DMS53 (cell line): ENCODE measurements at places on chromosomes 6 and 20.

- DNase-seq = no peak
These were observed 121.3 kb downstream of the TFAP2C start for GRCh38 chr20:56750430-56750829.

DNA sequence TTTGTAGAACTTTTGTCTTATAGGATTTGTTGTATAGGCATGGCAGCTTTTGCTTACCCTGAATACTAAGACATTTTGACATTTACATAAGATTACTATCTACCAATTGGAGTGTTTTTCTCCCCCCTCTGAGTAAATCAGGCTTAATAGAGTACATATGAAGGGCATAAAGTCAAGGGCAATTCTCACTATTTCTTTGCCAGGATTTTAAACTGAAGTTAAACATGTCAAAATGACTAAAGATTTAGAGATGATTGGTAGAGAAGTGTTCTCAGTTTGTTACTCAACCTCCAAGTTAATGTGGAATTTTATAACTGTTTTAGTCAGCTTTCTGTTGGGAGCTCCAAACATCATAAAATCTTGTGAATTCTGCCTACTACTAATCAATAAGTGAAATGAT, 157.8 kb downstream of the CDKAL1 start:
- DNase-seq = no peak

DNA sequence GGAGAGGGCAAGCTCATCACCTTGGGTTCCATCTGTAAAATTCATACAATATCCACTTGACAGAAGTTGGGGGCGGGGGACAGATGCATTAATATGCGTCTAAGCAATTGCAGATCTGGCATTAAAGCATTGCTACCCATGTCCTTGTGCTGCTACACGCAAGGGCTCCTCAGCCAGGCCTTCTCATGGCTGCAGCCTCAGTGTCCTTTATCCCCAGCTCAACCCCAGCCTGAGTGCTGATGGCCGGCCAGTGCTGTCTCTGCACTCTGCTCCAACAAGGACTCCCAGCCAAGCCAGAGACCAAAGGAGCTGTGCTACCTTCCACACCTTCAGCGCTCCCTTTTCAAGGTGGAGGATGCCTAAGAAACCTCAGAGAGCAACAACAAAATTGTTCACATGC, 188.5 kb upstream of the STXBP5 start:
- DNase-seq = no peak

DNA sequence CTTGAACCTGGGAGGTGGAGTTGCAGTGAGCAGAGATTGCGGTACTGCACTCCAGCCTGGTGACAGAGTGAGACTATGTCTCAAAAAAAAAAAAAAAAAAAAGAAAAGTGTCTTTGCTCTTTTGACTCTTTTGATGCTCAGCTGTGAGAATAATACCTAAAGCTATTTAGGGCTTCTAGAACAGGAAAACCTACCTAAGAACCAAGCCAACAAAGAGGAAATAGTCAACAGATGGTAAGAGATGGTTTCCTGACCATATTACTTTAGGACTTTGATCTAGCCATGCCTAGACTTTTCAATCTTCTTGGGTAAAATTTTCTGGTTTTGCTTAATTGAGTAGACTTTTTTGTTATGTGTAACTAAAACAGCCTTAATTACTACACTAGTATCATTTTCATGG, 508.1 kb downstream of the EPHA7 start:
- no peak for DNase-seq

GRCh38 chr6:166907373-166907841, 48.9 kb downstream of the RNASET2 start:
- no peak for DNase-seq

DNA sequence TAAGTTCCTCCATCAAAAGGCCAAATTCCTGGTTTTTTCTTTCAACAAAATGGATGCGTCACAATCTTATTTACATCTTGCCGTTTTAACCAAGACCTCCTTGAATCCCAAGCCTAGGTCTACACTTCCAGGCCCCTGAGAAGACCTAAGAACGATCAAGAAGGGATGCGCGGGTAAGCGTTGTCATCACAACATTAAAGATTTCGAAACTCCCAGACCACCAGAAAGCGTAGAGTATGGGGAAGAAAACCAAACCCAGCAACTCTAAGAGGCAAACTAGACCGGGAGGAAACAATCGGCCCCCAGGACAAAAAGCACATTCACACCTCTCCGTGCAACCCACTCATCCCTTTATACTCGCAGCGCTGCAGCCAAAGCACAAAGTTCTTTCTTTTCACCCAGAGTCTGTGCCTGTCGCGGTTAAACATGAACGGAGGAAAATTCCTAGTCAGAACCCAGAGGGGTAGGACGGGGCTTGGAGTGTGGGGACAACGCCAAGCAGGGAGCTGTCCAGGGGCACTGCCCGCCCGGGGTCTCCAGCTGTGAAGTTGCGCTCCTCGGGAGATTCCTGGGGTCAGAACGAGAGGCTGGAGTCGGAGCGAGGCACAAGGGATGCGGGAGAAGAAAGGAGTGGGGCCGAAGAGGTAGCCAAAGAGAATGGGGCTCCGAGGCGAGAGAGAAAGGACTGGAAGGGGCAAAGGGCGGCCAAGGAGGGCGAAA, 725 bp downstream of the OSER1 start:
- DNase-seq = peak; percentile 64

- DNase-seq = no peak
These were observed 173.5 kb upstream of the SNX9 start for GRCh38 chr6:157649311-157650260.

DNA sequence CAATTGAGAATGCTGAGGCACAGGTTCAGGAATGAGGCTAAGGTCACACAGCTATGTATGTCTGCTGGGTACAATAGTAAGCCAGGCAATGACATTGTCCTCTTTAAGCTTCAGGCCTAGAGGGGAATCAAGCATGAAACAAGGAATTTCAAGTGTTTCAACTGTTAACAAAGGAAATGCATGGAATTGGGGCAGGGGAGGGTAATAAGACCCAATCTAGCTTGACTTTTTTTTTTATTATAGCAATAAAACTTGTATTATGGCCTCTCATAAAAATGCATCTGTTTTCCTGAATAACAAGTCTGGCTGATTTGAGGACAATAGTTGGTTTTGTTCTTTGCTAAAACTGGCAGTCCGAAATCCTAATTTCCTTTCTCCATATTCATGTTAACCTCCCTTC, 336.7 kb downstream of the CBLN4 start:
- no peak for DNase-seq

- DNase-seq = no peak
These were observed 102.3 kb downstream of the ARHGAP18 start for GRCh38 chr6:129607581-129608186.

GRCh38 chr6:110476046-110476849, at the start of gene SLC22A16:
Gene SLC22A16 (minus strand): TSS chr6:110476613. CDS start chr6:110476574, 39 bp downstream.
- peak; percentile 35 for DNase-seq

- DNase-seq = no peak
These were observed 106.0 kb upstream of the CST7 start for GRCh38 chr20:24842918-24843715.

DNA sequence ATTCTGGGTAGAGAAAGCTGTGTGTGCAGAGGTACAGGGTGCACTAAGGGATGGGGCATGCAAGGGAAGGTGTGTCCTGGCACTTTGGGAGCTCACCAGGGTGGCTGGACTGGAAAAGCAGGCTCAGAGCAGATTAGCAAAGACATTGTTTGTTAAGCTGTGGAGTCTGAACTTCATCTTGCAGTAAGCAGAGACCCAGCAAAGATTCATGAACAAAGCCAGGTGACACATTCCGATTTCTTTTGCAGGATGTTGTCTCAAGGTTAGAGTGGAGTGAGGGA, 28.8 kb downstream of the DUSP22 start:
- no peak for DNase-seq

- DNase-seq = peak; percentile 13
These were observed 928.3 kb upstream of the FLRT3 start for GRCh38 chr20:15265581-15266309.

DNA sequence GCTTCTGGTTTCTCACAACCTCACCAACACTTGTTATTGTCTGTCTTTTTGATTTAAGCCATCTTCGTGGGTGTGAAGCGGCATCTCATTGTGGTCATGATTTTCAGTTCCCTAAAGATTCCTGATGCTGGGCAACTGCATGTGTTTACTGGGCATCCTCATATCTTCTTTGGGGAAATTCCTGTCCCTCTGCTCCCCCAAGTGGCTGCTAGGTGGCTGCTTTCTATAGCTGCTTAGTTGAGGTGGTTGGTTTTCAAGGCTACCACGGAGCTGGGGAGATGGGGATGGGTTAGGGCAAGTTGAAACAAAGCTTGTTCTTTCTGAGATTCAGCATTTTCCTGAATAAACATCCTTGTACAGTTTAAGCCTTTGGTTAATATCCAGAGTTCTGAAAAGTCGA, 403.9 kb upstream of the SULF2 start:
- DNase-seq = no peak

DNA sequence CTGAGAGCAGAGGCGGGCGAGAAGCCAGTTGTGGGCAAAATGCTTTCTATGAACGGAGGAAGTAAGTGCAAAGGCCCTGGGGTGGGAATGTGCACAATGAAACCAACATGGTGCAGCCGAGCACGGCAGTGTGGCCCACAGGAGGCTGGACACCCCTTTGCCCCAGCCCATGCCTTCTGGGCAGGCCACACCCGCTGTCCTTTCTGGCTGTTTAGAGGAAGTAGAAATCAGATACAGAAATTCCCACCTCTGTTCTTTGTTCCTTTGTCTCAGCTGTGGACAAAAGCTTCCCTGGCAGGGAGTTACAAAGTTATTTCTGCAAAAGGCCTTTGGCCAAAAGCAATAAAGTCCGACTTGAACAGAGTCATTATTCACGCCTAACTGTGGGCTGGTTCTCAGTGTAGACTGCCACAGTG, 11.9 kb downstream of the SULF2 start:
- DNase-seq = no peak

DNA sequence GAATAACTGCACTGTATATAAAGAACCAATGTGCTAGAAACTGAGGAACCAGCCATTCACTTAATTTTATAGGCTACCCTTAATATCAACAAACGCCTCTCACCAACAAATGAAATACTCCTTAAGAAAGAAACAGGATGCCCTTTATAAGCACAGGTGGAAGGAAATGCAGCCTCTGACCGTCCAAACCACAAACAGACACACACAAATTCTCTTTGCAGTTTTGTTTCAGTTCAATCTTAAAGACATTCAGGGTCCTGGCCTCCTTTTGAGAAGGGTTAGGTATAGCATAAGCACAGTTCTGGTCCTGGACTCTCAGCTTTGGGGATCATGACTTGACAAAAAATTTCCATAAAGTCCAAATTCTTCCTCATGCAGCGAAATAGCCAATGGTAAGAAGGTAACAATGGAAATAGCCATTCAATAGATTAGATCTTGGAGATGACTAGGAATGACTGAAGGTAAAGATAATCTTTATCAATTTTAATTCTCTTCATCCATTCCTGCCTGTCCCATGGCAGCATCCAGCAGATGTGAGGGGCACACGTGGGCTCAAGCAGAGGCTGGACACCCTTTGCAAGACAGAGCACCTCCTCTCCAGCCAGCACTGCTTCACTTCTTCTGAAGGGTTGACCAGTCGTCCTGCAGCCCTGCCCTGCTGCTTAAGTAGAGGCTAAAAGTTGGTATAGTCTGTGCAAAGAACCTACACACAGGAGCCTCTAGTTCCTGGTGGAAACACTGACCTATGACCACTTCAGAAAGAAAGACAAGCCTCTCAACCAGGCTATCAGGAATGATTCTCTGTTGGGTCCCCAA, 123.9 kb downstream of the CD83 start:
- no peak for DNase-seq

GRCh38 chr6:131979515-131980337, 28.6 kb upstream of the CCN2 start:
- DNase-seq = no peak

DNA sequence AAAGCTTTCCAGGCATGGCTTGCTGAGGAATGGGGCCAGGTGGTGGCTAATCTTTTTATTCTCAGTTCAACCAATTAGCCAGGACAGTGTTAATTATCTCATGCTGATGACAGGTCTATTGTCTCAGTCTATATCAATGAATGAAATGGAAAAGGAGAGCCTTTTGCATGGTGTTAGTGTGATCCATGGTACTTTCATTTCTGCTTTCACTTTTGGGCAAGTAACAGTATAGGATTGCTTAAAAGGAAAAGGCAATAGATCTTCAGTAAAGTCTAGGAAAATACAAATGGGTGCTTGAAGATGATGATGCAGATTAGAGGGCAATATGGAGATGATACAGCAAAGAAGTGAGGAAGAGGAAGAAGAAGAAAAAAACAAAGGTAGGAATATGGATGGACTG, 430.3 kb downstream of the TFAP2A start:
- DNase-seq = no peak

DNA sequence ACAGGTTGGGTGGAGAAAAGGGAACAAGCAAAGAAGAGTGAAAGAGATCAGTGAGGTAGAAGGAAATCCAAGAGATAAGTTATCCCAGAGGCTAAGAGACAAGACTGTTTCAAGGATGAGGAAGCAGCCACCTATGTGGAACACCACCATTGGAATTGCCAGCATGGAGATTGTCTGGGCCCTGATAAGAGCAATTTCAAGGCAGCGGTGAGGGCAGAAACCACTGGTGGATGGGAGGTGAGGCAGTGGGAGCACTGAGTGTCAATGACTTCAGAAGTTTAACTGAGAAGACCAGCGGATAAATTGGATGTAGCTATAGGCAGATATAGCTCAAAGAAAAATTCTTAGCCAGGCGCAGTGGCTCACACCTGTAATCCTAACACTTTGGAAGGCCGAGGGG, 56.7 kb downstream of the SNX5 start:
- no peak for DNase-seq

- DNase-seq = no peak
These were observed 91.9 kb downstream of the ADGRB3 start for GRCh38 chr6:68726992-68727391.

- DNase-seq = peak; percentile 53
These were observed 534.2 kb downstream of the HACE1 start for GRCh38 chr6:104325341-104326172.

- no peak for DNase-seq
These were observed 1.6 kb upstream of the NCOA7 start for GRCh38 chr6:125789167-125789566.

DNA sequence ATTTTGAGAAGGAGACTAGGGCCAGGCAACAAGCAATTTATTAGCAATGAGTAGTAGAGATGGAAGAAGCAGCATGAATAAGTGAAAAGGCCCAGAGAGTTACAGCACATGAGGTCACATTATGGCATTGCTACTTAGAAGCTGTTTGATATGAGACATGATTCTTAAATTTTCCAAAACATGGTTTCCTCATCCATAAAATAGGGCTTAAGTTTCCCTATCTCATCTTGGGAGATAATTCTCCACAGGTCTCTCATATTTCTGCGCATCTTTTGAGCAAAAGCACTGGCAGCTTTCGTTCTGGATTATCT, 656.1 kb downstream of the EPHA7 start:
- no peak for DNase-seq

- peak; percentile 30 for DNase-seq
These were observed 364.0 kb upstream of the ARID1B start for GRCh38 chr6:156413154-156413553.

DNA sequence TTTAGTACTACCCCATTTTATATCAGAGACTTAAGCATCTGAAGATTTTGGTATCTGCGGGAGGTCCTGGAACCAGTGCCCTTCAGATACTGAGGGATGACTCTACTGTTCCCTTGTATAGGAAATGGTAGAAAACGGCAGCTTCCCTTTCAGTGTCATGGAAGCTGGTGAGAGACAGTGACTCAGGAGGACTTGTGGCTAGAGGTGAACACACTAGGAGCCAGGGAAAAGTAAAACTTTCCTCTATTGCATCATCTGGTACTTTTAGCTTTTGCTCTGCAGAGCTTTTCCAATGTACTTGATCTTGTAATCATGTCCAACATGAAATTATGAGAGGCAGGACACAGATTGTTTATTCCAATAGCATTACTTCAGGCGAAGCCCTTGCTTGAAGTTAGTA, 45.0 kb downstream of the RNF144B start:
- no peak for DNase-seq
